SK-N-SH (cell line): ENCODE measurements at places on chromosomes 5 and 9.
A peak's percentile ranks its signal among the peaks of the same experiment; 100 is the strongest.

DNA sequence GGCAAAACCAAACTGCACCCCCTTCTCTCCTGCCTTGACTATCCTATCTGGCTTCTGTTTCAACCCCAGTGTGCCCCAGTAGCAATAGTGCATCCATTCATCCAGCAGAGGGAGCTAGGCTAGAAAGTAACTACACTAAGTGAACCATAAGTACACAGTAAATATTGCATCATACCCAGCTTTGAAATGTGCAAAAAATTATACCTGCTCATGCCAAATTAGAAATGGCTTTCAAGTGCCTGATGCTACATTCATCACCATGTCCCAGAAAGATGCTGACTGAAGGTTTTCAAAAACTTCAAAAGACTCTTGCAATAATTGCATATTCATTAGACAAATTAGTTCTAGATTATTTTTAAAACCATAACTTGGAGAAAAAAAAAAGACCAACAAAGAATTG is 153.5 kb downstream of the PRELID2 start:
- DNase-seq, result peak; percentile 51

DNA sequence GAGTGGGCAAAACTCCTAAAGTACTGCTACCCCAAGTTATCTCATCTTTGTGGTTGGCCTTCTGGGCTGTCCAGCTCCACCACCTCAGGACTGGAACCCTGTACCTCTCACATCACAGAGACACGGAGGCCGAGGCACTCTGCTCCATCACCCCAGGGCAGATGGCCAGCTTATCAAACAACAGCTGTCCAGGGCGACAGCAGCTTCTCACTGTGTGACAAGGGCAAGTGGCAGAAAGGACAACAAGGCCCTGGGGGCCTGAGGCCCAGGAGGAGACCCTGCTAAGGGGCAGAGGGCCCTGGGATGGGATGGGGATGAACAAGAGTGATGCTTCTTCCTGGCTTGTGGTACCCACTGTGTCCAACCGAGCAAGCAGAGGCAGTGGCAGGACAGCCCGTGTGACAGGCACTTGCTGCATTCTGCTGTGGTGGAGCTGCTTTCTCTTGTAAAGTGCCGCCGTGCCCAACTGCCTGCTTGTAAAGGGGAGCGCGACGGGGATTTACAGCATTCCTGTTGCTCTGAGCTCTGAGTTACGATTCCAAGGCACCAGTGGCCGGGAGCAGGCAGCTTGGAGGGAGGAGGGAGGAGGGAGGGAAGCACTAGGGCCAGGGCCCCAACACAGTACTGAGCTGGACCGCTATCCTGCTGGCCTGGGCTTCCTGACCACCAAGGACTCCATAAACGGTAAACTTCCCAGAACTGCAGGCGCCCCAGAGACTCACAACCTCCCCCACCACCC is 71.2 kb downstream of the SHB start:
- DNase-seq, result peak; percentile 67

DNA sequence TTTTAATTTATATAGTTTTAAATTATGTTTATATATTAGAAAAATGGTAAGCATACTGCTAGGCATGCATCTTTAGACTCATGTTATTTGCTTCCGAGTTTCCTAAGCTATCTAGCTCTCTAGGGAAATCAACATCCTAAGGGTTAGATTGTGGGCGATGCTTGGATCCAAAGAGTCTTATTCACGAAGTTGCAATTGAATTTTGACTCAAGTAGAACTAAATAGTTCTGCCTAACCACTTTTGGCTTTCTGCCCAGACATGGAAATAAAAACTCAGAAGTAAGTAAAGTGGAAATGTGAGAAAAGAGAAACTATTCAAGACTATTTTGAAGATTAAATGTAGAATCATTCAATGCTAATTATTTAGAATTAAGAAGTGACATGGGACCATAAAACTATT is 440.4 kb downstream of the CDH18 start:
- no peak for DNase-seq

DNA sequence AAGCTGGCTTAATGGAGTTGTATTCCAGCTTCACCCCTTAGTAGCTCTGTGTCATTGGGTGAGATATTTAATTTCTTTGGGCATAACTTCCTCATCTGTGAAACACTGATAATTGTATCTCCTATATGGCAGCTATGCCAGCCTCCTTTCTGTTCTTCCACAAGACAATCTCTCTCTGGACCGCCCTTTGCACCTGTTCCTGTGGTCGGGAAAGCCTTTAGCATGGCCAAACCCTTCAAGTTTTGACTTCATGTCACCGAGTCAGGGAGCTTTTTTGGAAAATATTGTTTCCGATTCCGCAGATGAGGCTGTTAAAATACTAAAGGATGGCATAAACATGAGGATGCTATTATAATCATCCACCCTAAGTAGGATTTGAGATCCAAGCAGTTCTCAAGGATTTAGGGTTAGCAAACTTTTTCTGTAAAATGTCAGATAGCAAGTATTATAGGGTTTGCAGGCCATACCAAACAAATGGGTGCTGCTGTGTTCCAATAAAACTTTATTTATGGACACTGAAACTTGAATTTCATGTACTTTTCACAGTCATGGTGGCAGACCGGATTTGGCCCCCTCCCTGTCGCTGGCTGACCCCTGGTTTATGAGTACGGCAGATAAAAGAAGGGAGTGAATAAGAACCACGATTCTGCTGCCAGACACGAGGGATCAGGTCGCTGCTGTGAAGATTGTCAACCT is 695 bp upstream of the NDFIP1 start:
- DNase-seq, result no peak

- DNase-seq, result peak; percentile 70
These were observed 3.4 kb downstream of the CLINT1 start for GRCh38 chr5:157855404-157855994.

GRCh38 chr9:20391208-20391607 is 231.1 kb downstream of the MLLT3 start:
- no peak for DNase-seq

DNA sequence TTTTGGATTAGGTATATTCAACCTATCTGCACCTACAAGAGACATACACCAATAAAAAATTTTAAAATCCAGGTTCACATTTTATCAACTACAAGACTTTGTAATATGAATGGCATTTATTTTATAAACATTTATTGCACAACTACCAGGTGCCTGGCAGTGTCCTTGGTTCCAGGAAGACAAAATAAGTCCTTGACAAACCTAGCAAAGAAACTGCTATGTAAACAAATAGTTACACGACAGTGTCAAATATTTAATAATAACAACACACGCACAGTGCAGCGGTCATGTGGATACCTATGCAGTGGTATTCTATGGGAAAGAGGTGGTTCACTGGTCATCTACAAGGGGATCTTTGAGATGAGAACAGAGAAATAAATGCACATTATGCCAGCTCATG is 120.7 kb downstream of the MYO10 start:
- DNase-seq, result no peak

DNA sequence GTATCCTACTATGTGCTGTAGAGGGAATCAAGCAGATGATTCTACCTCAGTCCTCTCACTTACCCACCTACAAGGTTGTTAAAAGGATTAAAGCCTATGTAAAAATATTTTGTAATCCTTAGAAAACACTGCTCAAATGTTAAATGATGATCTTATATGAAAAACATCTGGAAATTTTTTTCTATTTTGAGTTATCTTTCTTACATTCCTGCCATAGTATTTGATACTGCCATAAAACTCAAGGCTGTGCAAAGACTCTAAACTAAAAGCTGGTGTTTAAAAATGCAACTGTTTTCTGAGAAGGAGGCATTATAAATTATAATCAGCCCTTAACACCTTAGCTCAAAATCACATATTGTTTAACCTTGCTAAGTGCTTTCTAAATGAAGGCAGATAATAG is 474.2 kb downstream of the PRELID2 start:
- DNase-seq, result no peak

GRCh38 chr5:95631991-95632675 is 12.2 kb downstream of the GPR150 start:
- DNase-seq, result no peak

DNA sequence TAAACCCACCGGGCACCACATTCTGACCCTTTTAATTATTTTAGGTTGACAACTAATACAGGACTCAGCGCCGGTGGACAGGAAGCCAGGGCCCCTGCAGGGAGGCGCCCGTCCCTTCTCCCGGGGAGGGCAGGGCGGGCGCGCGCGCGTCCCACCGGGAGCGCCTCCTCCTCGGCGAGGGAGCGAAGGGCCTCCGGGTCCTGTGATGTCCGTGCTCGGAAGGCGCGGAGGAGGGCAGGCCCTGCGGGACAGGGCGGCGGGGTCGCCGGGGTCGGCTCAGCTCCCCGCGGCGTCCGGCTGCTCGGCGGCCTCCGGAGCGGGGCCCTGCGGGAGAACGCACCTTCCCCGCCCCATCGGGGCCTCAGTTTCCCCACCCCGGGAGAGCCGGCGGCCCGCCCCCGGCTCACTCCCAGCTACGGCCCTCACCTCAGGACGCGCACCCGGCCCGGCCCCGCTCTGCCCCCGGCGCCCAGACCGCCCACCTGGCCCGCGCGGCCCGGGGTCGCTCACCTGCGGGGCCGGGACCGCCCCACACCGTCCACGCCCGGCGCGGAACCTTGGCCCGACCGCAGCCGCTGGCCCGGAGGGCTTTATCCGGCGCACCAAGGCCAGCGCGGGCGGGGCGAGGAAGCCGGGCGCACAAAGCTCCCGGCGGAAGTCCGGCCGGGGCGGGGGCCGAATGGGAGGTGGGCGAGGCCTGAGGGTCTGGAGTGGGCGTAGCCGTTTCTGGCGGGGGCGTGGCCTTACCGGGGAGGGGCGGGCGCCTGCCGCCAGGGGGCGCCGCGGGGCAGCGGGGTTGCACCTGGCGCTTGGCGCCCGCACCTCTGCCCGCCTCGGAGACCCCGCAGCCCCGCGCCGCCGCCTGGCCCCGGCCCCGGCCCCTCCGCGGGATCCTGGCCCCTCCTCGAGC is at the start of the genes EXD3 and NOXA1:
EXD3 (minus strand) TSS at position 559 of the 910 bp plus-strand sequence. CDS start 27,805 bp downstream, outside the sequence.
NOXA1 (plus strand) TSS at position 790 of the 910 bp plus-strand sequence. CDS start 137 bp downstream, outside the sequence.
- DNase-seq, result peak; percentile 100

GRCh38 chr9:126536131-126536530 is 77.6 kb upstream of the LMX1B start:
- DNase-seq, result no peak

GRCh38 chr5:78907255-78907891 is 77.7 kb downstream of the ARSB start:
- no peak for DNase-seq

- no peak for DNase-seq
These were observed 120.2 kb downstream of the SUSD1 start for GRCh38 chr9:112054916-112055315.

- DNase-seq, result no peak
These were observed 184.2 kb upstream of the TMEM161B start for GRCh38 chr5:88452820-88453219.
